Smooth muscle cell of bladder (primary cell): ENCODE measurements at places on chromosomes 6 and 20. TPM values are rescaled to one million over a fixed set of nuclear protein-coding genes. Genes with fewer than 3 reads are reported as not detected.

Gene FABP7
- 0.46 and 0.71 TPM in 2 replicates for total RNA-seq

Gene PRR18
- total RNA-seq = not detected in 2 replicates

Gene JPH2
- 0.43 and 4.4 TPM in 2 replicates for total RNA-seq

Gene C20orf141
- 0.37 TPM in 1 of 2 replicates, not detected in the other for total RNA-seq

Gene LRRC73
- total RNA-seq = 0.28 and 0.65 TPM in 2 replicates

Gene PDCD2
- total RNA-seq = 43.1 and 45.6 TPM in 2 replicates

Gene GUCA1A
- total RNA-seq = 0.09 TPM in 1 of 2 replicates, not detected in the other

Gene RNF182
- total RNA-seq = 0.18 and 0.28 TPM in 2 replicates

Gene ZFP57
- 0.37 TPM in 1 of 2 replicates, not detected in the other for total RNA-seq

Gene COL21A1
- 2.0 and 6.7 TPM in 2 replicates for total RNA-seq

Gene ANKEF1
- 0.83 and 1.4 TPM in 2 replicates for total RNA-seq

Gene PAX1
- not detected in 2 replicates for total RNA-seq
